Tibial artery (tissue), 4 donors: ENCODE measurements at places on chromosomes 7 and 10.
A peak's percentile ranks its signal among the peaks of the same experiment; 100 is the strongest.

GRCh38 chr10:94219829-94220228, 142.9 kb downstream of the NOC3L start:
- DNase-seq: no peak
- H3K27ac ChIP-seq: peak overlapping the region; percentile 43
- no peaks in the 10 kb centered on the region for H3K36me3 ChIP-seq
- H3K27me3 ChIP-seq: no peaks in the 10 kb centered on the region

DNA sequence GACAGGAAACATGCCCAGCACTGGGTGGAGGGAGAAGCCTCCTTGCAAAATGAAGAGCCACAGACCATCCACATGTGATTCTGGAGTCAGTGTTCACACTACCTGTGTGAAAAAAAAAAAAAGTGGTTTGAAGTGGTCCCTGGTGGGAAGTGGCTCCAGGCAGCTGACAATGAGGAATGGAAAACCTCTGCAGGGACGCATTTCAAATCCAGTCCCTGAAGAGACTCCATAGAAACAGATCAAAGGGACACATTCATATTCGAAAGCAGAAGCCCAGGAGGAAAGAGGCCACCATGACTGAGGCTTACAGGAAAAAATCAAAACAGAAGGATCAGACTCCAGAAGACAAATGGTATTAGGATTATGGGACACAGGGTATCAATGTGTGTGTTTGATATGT, 11.5 kb upstream of the TCERG1L start:
- H3K27me3 ChIP-seq: no peaks in the 10 kb centered on the region
- DNase-seq: no peak
- H3K4me3 ChIP-seq: no peak overlapping the region
- H3K36me3 ChIP-seq: no peaks in the 10 kb centered on the region

DNA sequence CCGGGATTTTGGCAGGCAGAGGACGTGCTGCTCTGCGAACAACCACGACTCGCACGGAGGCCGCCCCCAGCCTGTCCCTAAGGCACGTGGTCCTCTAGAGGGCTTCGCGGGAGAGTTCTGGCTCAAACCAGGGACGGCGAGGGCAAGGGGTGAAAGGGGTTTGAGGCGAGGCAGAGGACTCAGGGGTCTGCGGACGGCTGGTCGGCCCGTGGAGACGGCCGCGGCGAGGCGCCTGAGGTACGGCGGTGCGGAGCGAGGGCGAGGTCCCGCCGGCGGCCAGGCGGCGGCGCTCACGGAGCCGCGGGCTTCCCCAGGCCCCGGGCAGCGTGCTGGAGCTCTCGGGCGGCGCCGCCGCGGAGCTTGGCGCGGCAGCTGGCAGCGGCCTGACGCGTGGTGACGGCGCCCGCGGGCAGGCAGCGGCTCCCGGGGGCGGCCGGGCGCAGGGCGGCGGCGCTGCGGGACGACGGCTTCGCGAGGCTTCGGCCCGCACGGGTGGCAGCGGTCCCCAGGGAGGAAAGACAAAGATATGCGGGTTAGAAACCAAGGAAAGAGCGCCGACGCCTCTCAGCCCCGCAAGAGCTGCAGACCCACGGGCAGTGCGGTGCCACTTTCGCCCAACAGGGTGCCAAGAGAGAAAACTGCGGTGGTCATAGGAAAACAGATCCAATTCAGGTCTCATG, 44.8 kb downstream of the ZNF800 start:
- H3K4me1 ChIP-seq: peaks cover 9% of the 10 kb centered on the region

GRCh38 chr10:21135023-21135931, 238.2 kb upstream of the NEBL start:
- H3K27ac ChIP-seq: no peak overlapping the region
- no peaks in the 10 kb centered on the region for H3K4me1 ChIP-seq
- no peak overlapping the region for H3K4me3 ChIP-seq
- H3K27me3 ChIP-seq: no peaks in the 10 kb centered on the region
- H3K36me3 ChIP-seq: no peaks in the 10 kb centered on the region
- no peak for DNase-seq

GRCh38 chr7:125780153-125780552, 850.5 kb upstream of the POT1 start:
- H3K27me3 ChIP-seq: no peaks in the 10 kb centered on the region
- no peaks in the 10 kb centered on the region for H3K36me3 ChIP-seq
- H3K4me3 ChIP-seq: no peak overlapping the region
- no peak for DNase-seq

DNA sequence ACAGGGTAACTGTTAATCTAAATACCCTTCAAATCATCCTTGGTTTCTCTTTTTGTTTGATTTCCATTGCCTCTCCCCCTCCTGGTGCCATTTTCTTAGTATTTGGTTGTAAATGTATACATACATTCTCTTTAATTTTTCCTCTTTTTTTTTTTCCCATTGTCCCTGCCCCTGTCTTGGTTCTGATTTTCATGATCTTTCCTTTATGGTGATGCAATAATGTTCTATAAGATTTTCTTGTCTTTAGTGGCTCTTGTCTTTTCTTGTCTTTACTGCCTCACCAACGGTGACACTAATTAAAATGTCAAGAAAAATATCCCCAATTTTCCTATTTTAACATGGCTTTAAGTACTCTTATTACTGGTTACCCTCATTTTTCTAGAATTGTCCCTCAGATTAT, 135.9 kb upstream of the POT1 start:
- no peak overlapping the region for H3K27ac ChIP-seq
- H3K4me1 ChIP-seq: no peaks in the 10 kb centered on the region
- DNase-seq: no peak

DNA sequence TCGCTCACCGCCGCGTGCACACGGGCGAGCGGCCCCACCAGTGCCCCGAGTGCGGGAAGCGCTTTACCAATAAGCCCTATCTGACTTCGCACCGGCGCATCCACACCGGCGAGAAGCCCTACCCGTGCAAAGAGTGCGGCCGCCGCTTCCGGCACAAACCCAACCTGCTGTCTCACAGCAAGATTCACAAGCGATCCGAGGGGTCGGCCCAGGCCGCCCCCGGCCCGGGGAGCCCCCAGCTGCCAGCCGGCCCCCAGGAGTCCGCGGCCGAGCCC, 3.3 kb downstream of the REPIN1 start:
- DNase-seq: no peak
- peaks cover 30% of the 10 kb centered on the region for H3K4me1 ChIP-seq
- no peak overlapping the region for H3K27ac ChIP-seq
- no peak overlapping the region for H3K4me3 ChIP-seq
- H3K27me3 ChIP-seq: no peaks in the 10 kb centered on the region
